ENCODE measurements at places on chromosomes 1 and 21.

DNA sequence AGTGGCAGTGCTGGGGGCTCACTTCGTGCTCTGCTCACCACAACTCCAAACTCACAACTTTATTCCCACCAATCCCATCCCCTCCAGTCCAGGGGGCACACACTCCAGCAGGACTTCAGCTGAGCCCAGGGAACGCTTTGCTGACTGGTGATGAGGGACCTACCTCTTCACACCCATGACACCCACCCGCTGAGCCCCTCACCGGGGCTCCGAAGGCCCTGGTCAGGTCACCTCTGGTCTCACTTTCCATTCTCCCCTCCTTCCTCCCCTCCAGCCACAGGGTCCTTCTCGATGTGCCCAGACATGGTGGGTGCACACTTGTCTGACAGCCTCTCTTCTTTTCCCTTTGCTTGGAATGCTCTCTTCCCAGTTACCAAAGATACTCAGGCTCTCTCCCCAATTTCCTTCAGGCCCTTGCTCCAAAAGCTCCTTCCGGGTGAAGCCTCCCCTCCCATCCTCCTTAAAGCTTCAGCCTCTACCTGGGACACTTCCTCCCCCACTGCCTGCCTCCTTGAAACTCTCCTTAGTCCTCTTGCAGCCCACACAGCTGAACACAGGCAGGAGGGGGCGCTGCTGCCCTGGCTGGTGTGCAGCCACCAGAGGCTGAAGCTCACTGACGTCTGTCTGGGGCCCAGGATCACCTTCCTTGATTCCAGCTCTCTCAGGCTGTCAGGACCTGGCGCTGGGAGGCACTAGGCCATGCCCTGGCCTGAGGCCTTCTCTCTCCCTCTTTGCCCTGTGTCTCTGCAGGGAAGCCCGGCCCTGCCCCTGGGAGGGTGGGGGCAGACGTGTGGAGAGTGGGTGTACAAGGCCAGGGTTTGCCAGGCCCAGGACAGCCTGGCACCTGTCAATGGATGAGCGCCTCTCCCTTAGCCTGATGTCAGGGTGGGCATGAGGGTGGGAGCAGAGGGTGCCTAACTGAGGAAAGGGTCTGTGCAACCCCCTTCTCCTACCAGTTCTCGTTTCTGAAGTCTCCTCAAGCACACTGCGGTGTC lies 1.6 kb downstream of the KCNE1 start:
- DNase-seq, result no peak

DNA sequence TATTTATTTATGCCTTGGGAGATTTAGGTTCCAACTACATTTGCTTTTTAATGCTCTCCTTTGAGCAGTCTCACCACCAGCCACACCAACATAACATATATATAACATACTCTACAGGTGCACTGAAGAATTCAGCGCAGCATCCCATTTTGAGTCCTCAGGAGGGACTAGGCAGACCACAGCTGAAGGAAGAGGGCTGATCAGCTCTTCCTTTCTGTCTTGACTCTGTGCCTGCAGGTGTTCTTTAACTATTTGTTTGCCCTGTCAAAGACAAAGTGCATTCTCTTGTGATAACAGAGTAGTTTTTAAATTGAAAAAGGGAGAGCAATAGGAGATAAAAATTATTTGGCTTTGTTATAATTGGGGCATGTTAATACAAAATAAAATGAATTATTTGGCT lies 17.0 kb downstream of the HIPK1 start:
- DNase-seq, result no peak

DNA sequence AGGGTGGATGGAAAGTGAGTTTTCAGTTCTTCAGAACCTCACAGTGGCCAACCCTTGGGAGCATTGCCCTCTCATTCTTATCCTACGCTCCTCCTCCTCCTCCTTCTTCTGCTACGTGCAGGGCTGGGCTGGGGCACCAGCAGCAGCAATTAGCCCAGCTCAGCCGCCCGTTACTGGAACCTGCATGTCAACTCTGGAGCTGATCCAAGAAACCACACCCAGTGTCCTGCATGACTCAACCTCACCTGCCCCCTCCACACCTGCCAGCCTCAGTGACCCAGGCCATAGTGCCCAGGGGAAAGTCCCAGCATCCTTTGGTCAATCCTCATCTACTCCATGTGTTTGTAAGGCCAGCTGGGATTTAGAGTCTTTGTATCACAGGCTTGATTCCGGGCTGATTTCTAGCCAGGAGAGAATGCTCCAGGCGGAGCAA lies 12.6 kb downstream of the ELF3 start:
- DNase-seq, result no peak

GRCh38 chr1:172448995-172449584 lies 5.2 kb upstream of the PIGC start:
- no peak for DNase-seq

- no peak for DNase-seq
These were observed 24.1 kb upstream of the HPDL start for GRCh38 chr1:45302505-45303150.

GRCh38 chr1:78009276-78009675 lies 4.5 kb downstream of the DNAJB4 start:
- DNase-seq, result no peak

DNA sequence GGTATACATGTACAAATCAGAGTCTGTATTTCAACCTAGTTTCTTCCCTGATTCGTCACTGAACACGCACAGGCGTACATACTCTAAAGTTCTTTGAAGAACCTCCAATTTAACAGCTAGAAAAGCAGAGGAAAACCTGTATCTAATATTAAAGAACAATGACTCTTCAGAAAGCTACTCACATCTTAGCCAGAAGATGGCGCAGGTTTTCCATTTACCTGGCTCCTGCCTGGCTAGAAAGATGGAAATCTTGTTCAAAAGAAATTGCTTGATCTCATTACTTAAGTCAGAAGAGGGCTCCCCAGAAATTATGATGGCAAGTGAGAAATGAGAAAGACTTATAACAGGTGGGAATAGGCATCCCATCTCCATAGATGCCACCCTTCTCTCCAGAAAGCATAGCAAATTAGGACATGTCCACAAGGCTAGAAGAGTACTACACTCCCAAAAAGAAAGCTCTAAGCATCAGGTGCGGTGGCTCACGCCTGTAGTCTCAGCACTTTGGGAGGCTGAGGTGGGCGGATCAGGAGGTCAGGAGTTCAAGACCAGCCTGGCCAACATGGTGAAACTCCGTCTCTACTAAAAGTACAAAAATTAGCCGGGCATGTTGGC lies 19.0 kb upstream of the L1TD1 start:
- DNase-seq, result no peak

All from Peyer's patch (tissue), 4 donors.